A549 treated with ZK216348 at 1 μM for 4 hours (cell line): ENCODE measurements at places on chromosomes 7 and 10. TPM values are rescaled to one million over a fixed set of nuclear protein-coding genes. Genes with fewer than 3 reads are reported as not detected.

The MYO3A gene
- not detected in 5 replicates for total RNA-seq

The RALA gene
- total RNA-seq, result 29.9 to 51.8 TPM (median 34.2 TPM) in 5 replicates

The ZNF117 gene
- 0.07 to 0.29 TPM (median 0.14 TPM) in 5 replicates for total RNA-seq

The ACSM6 gene
- total RNA-seq, result not detected in 5 replicates

The CTAGE8 gene
- total RNA-seq, result not detected in 5 replicates

The ATP6V0A4 gene
- 0.09 to 0.34 TPM (median 0.28 TPM) in 5 replicates for total RNA-seq

The BMPR1A gene
- total RNA-seq, result 16.8 to 27.4 TPM (median 23.3 TPM) in 5 replicates

The NHLRC2 gene
- total RNA-seq, result 4.8 to 8.8 TPM (median 7.0 TPM) in 5 replicates

The MBLAC1 gene
- 2.8 to 3.5 TPM (median 3.0 TPM) in 5 replicates for total RNA-seq

The CALCR gene
- not detected in 5 replicates for total RNA-seq

The MSS51 gene
- 0.40 to 0.65 TPM (median 0.62 TPM) in 5 replicates for total RNA-seq

The KEL gene
- total RNA-seq, result 0.05 TPM in 1 of 5 replicates, not detected in the others

The CCDC172 gene
- not detected in 5 replicates for total RNA-seq

The SLC13A1 gene
- total RNA-seq, result not detected in 5 replicates

The ANKRD1 gene
- total RNA-seq, result 14.1 to 41.9 TPM (median 20.0 TPM) in 5 replicates

The GIMAP6 gene
- not detected in 5 replicates for total RNA-seq

The STOX1 gene
- 0.52 to 1.1 TPM (median 0.74 TPM) in 5 replicates for total RNA-seq

The COL1A2 gene
- total RNA-seq, result not detected in 5 replicates

The ANKRD7 gene
- 0.28 TPM in 1 of 5 replicates, not detected in the others for total RNA-seq

The DNAJC12 gene
- total RNA-seq, result 49.3 to 85.7 TPM (median 60.1 TPM) in 5 replicates
